ENCODE measurements at places on chromosomes 7 and 10. TPM values are rescaled to one million over a fixed set of nuclear protein-coding genes. Genes with fewer than 3 reads are reported as not detected.

Gene OR2A2
- not detected for total RNA-seq

Gene ST8SIA6
- total RNA-seq, result 4.5 TPM

Gene SPDYE8
- total RNA-seq, result not detected

Gene SLC12A9
- total RNA-seq, result 22.8 TPM

Gene ANK3
- 6.1 TPM for total RNA-seq

Gene TMEM229A
- total RNA-seq, result 0.10 TPM

- no peak for DNase-seq
Measured at GRCh38 chr10:103752680-103753248, 102.6 kb downstream of the SH3PXD2A start.

- DNase-seq, result no peak
Measured at GRCh38 chr7:33701189-33701740, 204.1 kb upstream of the BMPER start.

DNA sequence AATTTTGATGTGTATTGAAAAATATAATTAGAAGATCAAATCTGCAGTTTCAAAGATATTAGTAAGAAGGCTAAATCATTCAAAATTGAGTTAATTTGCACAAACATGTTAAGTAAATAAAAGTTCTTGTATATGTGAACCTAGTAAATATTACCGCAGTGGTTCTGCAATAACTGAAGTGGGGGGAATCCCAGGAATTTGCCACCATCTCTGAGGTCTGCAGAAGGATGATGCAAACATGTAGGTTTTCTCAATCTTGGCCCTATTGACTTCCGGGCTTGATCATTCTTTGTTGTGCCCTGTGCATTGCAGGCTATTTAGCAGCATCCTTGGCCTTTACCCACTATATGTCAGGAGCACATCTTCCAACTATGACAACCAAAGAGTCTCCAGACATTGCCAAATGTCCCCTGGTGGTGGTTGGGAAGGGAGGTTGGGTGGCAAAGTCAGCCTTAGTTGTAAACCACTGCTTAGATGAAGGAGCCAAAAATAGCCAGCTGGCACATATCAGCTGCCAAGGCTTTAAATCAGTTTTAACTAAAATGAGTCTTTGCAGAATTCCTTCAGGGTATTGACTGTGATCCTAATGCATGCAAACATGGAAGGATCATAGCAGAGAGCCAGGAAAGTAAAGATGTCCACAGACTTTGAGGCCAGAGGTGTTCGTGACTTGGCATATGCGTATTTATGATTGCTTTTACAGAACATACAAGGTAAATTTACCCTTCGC lies 146.3 kb downstream of the TRIL start:
- no peak for DNase-seq

- DNase-seq, result no peak
Measured at GRCh38 chr10:82277591-82277990, 402.6 kb downstream of the NRG3 start.

DNA sequence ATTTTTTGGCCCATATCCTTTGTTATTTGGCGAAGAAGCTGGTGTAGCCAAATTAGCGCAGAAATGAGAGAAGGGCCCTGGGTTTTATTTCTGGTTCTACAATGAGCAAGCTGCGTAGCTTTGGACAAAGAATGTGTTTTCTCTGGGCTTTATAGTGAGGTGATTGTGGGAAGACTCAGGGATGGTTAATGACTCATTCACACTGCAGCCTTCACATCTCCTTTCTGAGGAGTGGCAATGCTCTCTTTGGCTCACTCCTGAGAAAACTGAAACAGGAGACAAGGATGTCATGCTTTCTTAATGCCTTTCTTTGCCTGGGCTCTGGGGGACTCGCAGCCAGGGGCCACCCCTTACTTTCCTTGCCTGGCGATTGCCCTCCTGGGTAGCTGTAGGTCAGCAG lies 271.0 kb upstream of the PODXL start:
- no peak for DNase-seq

- DNase-seq, result no peak
Measured at GRCh38 chr10:11898372-11899066, 75.4 kb downstream of the PROSER2 start.

DNA sequence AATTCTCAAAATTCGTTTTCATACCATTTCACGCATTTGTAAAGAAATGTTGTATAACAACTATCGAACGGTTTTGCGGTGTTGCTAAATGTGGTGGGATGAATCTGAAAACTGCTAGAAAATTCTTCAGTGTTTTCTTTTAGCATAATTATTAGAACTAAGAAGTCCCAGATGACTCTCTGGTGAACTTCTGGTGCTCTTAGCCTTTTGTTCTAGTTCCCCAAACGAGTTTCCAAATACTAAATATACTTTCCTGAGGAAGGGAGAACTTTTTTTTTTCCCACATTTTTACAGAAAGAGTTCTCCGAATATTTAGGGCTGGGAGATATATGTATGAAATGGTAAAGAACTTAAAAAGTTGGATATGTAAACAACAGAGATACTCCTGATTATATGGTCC lies 82.5 kb downstream of the ICA1 start:
- DNase-seq, result no peak

DNA sequence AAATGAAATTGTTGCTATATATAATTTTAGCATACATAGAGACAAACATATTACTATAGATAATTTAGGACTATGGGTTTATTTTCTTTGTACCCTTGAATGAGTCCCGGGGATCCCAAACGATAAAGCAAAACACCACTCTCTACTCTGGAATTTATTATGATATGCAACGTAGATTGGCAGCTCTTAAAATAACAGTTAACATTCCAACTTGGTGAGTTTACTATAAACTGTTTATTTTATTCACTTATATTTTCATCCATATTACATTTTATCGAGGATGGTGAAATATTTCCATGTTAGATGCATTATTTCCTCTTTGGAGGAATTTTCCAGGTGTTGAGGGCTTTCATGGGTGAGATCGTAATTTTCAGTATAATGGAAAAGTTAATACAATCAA lies 138.7 kb upstream of the DGKB start:
- no peak for DNase-seq

DNA sequence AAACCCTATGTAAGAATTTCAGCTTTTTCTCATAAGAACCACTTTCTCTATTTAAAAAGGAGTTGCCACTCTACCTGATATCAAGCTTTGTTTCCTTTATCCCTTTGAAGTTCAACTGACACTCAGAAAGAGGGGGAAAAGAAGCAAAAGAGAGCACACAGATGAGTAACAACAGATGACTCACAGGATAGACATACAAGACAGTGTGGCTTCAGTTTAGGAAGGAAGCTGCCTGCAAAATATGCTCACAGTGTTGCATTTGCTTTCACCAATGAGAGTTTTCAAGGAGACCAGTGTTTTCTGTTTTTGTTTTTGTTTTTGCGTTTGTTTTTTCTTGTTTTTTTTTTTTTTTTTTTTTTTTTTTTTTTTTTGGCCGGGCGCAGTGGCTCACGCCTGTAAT lies 1181.6 kb downstream of the DNAJB9 start:
- DNase-seq, result no peak

DNA sequence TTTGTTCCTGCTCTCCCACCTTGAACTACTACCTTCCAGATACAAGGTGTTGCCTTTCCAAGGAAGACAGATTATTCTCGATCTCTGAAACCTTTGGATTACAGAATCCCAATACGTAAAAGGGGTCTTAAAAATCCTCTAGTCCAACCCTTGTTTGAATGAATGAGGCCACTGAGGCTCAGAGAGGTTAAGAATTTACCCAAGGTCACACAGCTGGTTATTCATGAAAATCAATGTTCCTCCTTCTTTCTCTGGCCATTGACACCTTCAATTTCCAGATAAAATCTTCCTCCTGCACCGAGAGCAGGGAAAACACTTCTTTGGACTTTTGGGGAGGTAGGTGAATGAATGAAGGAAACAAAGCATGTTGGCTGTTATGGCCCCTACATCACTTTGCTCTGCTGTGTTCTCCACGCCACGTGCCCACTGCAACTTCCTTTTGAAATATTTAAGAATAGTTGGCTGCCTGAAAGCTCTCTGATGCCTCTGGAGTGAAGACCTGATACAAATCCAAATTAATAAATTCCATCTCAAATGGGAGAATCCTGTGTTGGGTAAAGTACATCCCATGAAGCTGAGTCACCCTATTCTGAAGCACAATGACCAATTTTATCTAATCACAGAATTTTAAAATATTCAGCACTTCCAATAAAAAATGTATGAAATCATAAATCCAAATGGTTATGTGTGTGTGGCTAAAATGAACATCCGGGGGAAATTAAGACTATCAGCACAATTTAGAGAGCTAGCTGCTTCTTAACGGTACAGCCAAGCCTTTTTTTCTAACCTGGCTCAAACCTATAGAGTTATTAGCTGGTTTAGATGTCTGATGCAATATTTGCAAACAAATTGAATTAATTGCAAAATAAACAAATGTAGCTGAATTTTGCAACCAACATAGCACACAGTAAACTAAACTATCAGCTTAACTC lies 7.3 kb downstream of the SVIL start:
- no peak for DNase-seq

- no peak for DNase-seq
Measured at GRCh38 chr7:117338020-117338419, 15.2 kb upstream of the WNT2 start.

DNA sequence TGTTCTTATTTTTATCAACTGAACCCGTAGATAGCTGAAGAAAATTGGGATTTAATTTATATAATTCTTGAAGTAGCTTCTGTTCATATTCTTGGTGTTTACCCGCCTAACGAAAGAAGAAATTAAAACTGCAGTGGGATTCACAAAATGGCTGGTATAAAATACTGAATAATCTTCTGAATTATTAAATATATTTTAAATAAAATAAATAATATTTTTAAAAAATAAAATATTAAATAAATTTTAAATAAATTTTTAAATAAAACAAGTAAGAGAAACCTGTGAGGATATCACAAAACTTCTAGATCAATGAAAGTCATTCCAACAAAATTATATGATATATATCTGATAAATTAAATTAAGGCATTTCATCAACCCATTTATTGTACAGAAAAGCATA lies 99.4 kb downstream of the CNOT4 start:
- no peak for DNase-seq

DNA sequence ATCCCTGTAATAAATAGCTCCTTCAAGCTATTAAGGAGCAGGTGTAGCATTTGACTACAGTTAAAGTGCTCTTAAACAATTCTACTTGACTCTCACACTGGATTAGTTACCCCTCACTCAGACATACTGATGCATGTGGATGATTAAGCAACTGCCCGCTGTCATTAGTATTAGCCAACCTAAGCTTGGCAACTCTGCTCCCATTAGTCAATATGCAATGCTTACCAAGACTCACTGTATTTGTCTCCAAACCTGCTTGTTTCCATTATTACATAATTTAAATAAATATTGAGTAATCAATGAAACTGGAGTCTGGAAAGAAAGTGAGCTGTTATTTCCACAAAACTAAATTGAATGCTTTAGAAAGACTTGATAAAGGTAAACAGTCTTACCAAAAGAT lies 144.0 kb upstream of the ASAH2 start:
- no peak for DNase-seq

GRCh38 chr10:46515793-46516192 lies 40.7 kb downstream of the GPRIN2 start:
- DNase-seq, result peak; percentile 72

DNA sequence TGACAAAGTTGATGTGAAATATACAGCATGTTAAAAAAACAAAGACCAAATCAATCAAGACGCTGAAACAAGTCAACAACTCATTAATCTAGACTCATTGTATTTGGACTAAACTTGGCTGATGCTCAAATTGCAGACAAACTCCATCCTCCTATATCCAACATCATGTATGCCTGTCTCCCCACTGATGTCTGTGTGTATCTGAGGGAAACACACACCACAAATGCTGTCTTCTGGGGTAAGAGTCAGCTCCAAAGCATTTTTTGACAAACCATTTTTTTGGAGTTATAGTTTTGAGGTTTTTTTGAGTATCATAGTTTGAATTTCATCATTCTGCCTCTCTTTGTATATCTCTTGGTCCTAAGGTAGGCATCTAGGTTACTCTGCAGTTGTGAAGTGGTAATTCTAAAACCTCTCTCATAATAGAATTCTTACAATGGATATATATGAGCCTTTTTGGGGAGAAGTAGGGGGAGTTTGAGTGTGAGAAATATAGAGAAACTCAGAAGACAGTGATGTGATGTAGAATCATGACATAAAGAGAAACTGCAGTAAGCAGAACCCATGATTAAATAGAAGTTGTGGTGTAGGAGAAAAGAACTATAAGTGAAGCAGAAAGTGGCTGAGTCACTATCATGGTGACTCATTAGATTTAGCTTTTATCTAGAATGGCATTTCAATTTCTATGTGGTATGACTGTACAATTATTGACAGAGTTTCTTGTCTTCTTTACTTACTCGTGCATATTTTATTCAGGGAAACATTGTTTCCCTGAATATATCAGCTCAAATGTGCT lies 1531.1 kb upstream of the LRRTM3 start:
- no peak for DNase-seq

- no peak for DNase-seq
Measured at GRCh38 chr7:34260279-34260678, 354.9 kb downstream of the BMPER start.

DNA sequence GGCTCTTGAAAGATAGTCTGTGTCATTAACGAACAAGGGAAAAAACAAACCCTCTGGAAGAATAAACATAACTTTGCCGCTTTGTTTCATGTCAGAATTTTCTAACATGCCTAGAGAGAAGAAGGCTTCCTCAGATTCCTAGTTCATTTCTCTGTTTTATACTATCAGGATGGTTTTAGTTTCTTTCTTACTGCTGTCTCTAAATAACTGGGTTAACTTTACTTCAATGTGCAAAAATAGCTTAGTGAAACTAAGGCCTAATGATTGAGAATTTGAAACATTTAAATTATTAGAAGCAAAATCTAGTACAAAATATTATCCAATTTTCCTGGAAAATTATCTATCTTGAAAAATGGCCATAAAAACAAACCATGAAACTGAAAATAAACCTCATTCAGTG lies 72.1 kb upstream of the OGDHL start:
- DNase-seq, result no peak

DNA sequence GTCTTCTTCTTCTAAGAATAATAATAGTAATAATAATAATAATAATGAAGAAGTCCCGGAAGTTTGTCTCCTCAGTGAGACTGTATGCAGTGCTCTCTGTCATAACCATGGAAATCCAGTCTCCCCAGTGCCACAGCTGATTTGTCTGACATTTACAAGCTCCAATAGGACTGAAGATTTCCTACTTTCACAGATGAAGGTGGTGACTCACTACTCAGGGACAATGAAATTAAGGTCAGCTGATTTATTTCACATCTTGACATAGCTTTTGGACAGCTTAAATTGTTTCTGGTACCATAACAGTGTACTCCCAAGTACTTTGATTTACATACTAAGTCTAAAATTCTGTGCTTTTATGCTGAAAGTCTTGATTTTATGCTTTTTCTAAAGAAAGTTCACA lies 6.9 kb downstream of the CELF2 start:
- DNase-seq, result no peak

- DNase-seq, result no peak
Measured at GRCh38 chr10:110762849-110763211, 108.9 kb upstream of the PDCD4 start.
